ENCODE measurements at places on chromosomes 1 and 21. TPM values are rescaled to one million over a fixed set of nuclear protein-coding genes. Genes with fewer than 3 reads are reported as not detected.

GRCh38 chr1:5686925-5687706 is 305.1 kb downstream of the NPHP4 start:
- DNase-seq = no peak

DNA sequence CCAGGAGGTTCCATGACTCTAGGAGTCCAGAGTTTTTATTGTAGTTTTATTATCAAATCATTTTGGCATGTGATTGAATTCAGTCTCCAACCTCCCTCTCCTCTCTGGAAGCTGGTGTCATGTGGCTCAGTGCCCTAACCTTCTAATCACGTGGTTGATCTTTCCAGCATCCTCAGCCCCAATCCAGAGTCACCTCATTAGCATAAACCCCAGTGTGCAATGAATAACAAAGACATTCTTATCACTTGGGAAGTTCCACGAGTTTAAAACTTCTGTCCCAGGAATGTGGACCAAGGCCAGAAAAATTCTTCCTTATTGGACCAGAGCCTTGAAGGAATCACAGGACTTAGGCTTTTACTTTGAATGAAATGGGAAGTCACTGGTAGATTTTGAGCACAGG is 52.2 kb downstream of the KIRREL1 start:
- peak; percentile 27 for DNase-seq

GRCh38 chr1:59223198-59223597 is 73.7 kb upstream of the FGGY start:
- DNase-seq = no peak

Gene VSIG8
- total RNA-seq = not detected

Gene FCGR3A
- total RNA-seq = not detected

Gene KCNA3
- total RNA-seq = 0.12 TPM
